ENCODE measurements at places on chromosomes 6 and 20. TPM values are rescaled to one million over a fixed set of nuclear protein-coding genes. Genes with fewer than 3 reads are reported as not detected.

The ATP9A gene
- 23.4 TPM for total RNA-seq

The PRND gene
- total RNA-seq: not detected

The PTCRA gene
- total RNA-seq: 1.6 TPM

The MAFB gene
- total RNA-seq: 14.2 TPM

The SMPD2 gene
- total RNA-seq: 5.5 TPM

The LINC00237 gene
- not detected for total RNA-seq

DNA sequence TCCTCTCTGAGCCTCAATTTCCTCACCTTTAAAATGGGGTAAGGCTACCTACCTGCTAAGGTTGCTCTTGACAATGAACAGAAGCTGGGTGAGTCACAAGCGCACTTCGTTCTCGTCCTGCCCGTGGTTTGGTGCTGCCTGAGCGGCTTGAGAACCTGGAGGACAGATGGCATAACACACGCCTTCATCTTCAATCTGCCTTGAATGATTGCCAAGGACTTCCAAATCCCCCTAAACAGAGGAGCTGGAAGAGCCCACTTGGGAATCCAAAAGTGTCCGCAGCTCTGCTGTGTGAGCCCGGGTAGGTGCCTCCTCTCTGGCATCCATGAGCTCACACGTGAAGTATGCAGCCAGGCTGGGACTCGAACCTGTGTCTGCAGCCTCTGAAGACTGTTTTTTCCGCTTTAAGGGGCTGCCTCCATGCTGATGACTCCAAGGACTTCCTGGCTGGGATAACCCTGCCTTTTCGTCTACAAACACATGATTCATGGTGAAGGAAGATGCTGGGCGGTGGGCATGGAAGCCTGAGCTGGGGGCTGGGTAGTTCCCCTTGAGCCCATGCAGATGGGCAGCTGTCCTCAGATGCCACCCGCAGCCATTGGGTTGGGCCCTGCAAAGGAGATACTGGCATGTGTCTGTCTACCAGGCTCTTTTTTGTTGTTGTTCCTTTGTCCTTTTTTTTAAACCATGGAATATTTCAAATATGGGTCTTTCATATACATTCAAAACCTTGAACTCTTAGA is 25.3 kb upstream of the CSNK2A1 start:
- H3K4me1 ChIP-seq: no peaks in the 10 kb centered on the region
- H3K27me3 ChIP-seq: no peaks in the 10 kb centered on the region
- no peaks in the 10 kb centered on the region for H3K36me3 ChIP-seq
- H3K4me3 ChIP-seq: no peak overlapping the region
- peak overlapping the region; percentile 55 for H3K27ac ChIP-seq
- DNase-seq: no peak

GRCh38 chr6:44266347-44266746 is 996 bp upstream of the NFKBIE start:
- no peaks in the 10 kb centered on the region for H3K36me3 ChIP-seq
- no peak overlapping the region for H3K4me3 ChIP-seq
- DNase-seq: no peak

DNA sequence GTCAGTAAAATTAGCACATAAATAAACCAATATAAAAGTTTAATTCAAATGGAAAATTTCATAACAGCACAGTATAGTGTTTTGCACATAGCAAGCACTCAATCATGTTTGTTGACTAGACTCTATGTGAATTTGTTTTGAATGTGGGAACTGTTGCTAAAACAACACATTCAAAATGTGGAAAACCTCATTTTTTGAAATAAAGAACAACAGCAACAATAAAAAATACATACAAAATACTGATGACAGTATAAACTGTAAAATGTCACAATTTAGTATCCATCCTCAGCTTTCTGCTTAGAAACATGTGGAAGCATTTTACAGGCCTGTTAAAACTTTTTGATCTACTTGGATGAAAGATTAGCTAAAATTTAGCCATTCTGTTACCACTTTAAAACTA is 47.4 kb downstream of the HDAC2 start:
- H3K36me3 ChIP-seq: no peaks in the 10 kb centered on the region
- no peak for DNase-seq
- no peaks in the 10 kb centered on the region for H3K27me3 ChIP-seq
- no peaks in the 10 kb centered on the region for H3K4me1 ChIP-seq
- H3K27ac ChIP-seq: no peak overlapping the region

GRCh38 chr6:133101790-133102189 is 139.4 kb upstream of the EYA4 start:
- DNase-seq: no peak
- H3K4me1 ChIP-seq: peaks cover 5% of the 10 kb centered on the region
- H3K27me3 ChIP-seq: no peaks in the 10 kb centered on the region
- no peak overlapping the region for H3K27ac ChIP-seq
- H3K36me3 ChIP-seq: no peaks in the 10 kb centered on the region

DNA sequence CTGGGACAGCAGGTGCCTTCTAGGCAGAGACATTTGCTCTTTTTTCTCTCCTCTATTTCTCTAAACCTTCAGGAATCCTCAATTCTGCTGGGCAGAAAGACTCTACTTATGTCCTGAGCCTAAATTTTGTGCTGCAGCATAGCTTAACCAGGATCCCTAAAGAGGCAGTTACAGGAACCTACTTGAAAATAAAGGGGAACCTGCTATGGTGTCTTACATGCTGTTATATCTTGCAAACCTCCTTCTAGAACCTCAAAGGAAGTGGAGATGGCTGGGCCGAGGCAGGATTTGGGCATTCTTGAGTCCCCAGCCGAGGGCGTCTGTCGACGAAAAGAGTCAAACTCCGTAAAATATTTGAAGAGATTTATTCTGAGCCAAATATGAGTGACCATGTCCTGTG is 17.1 kb upstream of the GMNN start:
- H3K4me3 ChIP-seq: no peak overlapping the region
- H3K4me1 ChIP-seq: no peaks in the 10 kb centered on the region
- H3K27me3 ChIP-seq: no peaks in the 10 kb centered on the region
- H3K27ac ChIP-seq: no peak overlapping the region
- no peak for DNase-seq

DNA sequence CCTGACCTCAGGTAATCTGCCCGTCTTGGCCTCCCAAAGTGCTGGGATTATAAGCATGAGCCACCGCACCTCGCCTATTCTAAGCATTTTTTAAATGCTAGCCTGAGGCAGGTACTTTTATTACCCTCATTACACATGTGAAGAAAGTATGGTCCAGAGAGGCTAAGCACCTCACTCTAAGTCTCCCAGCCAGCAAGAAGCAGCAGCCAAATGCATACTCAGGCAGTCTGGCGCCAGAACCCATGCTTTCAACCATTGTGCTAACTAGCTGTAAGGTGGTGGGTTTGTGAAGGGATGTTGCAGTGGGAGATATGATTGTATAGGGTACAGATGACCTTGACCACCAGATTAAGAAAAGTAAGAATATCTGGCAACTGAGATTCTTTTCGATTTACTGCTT is 26.1 kb upstream of the RIPOR2 start:
- H3K27ac ChIP-seq: no peak overlapping the region
- no peak for DNase-seq
- H3K36me3 ChIP-seq: no peaks in the 10 kb centered on the region
- no peak overlapping the region for H3K4me3 ChIP-seq
- H3K27me3 ChIP-seq: no peaks in the 10 kb centered on the region

DNA sequence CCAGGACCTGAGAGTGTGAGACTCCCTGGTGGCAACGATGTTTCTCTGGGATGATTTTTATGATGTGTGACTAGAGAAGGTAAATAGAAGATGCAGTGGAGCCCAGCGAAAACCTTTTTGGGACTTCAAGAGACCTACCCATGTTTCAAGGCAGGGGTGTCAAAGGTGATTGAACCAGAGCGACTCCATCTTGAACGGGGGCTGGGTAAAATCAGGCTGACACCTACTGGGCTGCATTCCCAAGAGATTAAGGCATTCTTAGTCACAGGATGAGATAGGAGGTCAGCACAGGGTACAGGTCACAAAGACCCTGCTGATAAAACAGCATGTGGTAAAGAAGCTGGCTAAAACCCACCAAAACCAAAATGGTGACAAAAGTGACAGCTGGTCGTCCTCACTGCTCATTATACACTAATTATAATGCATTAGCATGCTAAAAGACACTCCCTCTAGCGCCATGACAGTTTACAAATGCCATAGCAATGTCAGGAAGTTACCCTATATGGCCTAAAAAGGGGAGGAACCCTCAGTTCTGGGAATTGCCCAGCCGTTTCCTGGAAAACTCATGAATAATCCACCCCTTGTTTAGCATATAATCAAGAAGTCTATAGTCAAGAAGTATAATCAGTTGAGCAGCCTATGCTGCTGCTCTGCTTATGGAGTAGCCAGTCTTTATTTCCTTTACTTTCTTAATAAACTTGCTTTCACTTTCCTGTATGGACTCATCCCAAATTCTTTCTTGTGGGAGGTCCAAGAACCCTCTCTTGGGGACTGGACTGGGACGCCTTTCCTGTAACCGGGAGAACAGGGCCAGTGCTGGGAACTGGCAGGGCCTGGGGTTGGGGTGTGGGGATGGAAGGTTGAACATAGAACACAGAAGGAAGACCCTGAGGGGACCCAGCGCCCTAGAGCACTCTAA is 526.4 kb downstream of the QKI start:
- H3K4me3 ChIP-seq: no peak overlapping the region
- peaks cover 35% of the 10 kb centered on the region for H3K4me1 ChIP-seq
- no peaks in the 10 kb centered on the region for H3K36me3 ChIP-seq
- H3K27ac ChIP-seq: peak overlapping the region; percentile 10

GRCh38 chr6:147449405-147450161 is 58.9 kb upstream of the SAMD5 start:
- no peak overlapping the region for H3K4me3 ChIP-seq
- H3K27me3 ChIP-seq: no peaks in the 10 kb centered on the region
- H3K4me1 ChIP-seq: no peaks in the 10 kb centered on the region
- no peak overlapping the region for H3K27ac ChIP-seq
- DNase-seq: no peak

All from right atrium auricular region (tissue), 2 donors.